ENCODE measurements at places on chromosomes 7 and 10.

- peak; percentile 45 for DNase-seq
Measured at GRCh38 chr10:100999742-101000126, at the start of gene LZTS2. Gene LZTS2 (plus strand): TSS chr10:100999808. CDS start chr10:101002539, 2,731 bp downstream.

DNA sequence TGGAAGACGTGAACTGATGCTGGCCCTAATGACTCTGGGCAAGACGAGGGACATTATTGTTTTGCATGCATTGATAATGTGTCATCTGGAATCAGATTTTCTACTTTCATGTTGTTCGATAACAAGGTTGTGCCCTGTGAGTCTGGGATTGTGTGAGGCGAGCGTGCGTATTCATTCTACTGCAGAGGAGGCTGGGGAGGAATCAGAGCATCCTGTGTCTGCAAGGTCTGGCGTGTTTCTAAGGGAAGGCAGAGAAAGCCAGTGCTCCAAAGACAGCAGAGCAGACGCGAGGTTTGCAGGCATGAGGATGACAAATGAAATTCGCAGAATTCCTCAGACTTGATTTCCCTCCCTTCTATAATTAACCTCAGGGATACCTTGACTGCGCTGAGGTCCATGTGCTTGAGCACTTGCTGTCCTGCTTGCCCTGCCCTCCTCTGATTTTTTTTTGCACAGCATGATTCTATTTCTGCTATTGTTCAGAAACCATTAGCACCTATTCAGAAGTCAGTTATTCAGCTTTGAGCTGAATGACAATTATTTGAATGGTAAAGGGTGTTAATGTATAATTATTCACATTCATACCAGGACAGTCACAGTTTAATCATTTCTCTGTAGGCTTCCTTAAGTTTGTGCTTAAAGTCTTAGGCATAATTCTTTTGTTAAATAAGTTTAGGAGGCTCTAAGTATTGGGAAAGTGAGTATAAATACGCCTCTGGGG lies 233.6 kb downstream of the EBF3 start:
- DNase-seq, result no peak

DNA sequence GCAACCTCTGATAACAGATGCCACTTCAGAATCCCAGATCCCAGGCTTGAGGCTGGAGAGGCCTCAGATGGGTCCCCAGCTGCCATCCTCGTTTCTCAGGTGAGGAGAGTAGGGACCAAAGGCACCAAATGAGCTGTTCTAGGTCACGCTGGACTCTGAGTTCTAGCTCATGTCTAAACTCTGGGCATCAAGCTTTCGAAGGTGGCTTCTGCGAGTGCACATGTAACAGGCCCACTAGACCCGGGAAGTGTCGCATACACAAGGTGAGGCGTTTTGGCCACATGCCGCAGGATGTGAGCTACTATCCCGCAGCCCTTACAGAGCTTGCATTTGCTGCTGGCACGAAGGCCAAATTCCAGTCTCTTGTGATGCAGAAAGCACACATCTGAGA lies 355.1 kb upstream of the SHH start:
- DNase-seq, result no peak

GRCh38 chr10:61837755-61838171 lies 63.7 kb upstream of the ARID5B start:
- no peak for DNase-seq

DNA sequence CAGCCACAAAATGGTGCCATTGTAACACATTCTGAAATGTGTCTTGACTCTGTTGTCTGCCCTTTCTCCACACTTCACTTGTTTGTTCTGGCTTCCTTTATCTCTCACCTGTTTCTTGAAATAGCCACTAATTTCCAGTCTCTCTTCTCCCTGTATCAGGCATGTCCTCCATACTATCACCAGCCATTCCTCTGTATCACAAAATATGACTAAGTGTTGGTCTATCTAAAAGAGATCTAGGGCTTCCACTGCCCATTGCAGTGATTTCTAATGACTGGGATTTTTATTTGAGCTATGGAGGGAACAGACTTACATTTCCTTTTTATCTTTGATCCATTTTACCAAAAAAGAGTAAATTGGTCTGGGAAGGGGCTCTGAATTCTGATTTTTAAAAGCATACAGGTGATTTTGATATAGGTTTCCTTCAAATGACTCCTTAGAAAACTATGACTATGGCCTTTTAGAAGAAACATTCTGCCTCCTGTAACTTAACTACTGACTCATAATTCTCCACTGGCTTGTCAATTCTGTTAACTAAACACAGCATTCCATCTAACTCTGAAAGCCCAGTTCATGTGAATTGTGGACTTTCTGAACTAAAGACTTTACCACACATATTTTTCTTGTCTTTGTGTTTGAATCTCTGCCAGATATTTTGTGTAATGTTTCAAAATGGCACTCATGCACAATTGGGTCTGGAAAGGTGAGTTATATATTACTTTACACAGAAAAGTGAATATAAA lies 1121.4 kb downstream of the XPNPEP1 start:
- DNase-seq, result no peak
